ENCODE measurements at places on chromosomes 2 and 18. TPM values are rescaled to one million over a fixed set of nuclear protein-coding genes. Genes with fewer than 3 reads are reported as not detected.

GRCh38 chr2:126882736-126883665 lies 15.7 kb upstream of the TEX51 start:
- no peak for DNase-seq

DNA sequence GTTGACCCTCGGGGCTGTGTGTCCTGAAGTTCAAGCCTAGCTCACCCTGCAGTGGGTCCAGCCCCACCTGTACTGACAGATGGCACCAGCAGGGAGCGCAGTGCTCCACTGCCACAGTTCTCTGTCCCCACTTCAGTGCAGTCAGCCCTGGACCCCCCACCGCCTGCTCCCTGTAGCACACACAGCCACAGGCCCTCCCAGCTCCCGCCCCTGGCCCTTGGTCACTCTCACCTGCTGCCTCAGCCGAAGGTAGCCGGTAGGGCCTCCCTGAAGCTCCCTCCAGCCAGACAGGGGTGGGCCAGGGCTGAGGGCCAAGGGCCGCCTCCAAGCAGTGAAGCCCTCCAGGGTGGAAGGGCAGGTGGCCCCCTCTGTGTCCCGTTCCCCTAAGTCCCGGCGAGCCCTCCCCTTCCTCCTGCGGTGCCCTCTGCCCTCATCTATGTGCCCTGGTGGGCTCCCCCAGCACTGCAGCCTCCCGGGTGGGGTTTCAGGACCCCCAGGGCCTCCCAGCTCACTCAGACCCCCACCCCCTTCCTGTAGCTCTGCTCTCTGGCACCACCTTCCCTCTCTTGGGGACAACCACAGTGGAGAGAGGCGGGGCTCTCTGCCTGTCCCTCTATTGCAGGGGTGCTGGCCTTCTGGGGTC lies 10.8 kb upstream of the ALPP start:
- no peak for DNase-seq

DNA sequence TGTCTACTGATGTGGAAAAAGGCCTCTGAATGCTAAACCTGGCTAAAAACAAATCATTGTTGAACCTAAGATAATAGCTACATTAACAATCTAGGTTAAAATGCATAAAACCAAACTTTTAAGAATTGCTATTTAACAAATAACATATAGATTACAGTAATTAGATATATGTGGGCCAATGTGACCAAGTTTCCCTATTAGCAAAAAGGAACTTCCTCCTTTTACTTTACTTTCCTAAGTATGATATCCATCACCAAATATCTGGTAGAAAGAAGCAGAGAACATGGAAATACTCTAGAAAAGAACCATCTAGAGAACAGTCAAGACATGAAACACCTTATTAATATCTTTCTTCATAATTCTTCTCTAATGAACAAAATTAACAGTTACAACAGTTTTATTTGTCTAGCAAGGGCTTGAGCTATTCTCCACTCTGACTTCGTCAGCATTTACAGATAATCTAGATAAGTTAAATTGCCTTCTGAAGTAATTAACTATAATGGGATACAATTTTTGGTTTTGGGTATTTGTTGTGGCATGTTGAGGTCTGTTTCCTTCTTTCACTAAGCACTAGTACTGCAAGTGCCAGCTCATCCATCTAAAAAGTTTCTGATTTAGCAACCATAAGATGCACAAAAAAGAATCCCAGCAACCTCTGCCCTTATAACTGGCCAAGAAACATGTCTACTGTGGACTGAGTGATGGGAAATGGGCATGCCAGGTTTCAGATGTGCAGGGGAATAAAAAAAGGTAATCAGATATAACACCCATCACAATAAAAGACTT lies 53.3 kb downstream of the MEMO1 start:
- no peak for DNase-seq

DNA sequence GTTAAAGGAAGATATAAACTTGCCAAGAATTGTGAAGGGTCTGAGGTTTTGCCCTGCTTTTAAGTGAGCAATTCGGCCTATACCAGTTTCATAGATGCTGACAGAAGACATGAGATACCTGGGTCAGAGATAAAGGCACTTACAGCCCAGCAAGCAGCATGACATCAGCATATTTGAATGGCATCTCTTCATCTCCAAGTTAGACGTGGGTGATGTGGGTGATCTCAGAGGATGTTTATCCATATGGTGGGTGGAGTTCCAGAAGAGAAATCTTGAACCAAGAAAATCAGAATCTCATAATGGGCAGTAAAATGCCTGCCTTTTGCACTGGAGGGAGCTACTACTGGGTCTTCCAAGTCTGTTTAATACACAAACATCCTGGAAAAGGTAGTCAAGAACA lies 44.7 kb downstream of the GYPC start:
- DNase-seq, result peak; percentile 20

DNA sequence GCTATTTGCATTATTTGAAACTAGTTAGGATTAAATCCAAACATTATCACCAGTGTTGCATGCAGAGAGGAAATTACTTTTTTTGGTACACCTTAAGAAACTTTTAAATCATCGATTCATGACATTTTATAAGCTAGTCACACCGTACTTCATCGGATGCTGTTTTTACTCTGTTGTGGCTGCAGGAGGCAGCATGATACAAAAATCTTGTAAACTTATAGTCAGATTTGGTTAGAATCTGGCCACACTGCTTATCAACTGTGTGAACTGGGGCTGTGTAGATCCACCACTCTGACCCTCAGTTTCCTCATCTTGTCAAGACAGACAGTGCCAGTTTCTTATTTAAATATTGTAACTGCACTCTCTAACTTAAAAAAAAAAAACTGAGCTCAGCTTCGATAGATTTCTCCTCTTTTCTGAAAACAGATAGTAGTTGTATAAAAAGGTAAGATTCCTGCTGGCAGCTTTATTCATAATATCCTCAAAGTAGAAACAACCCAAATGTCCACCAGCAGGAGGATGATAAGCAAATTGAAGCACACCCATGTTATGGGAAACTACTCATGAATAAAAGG lies 77.8 kb downstream of the RAPGEF4 start:
- peak; percentile 36 for DNase-seq

DNA sequence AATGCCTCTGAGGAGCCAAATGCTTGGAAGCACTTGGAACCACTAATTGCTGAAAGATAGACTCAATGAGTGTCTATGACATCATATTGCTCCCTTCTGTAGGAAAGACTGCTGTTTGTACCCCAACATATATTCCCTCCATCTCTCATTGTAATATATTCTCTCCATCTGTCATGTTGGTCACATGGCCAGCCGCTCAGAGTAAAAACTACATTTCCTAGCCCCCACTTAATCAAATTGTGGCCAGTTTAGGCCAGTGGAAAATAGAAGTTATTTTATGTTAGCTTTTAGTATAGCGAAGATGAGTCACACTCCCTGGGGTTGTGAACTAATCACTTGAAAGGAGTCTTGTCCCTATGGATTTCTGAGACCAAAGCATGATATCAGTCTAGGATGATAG lies 160.2 kb downstream of the HNMT start:
- no peak for DNase-seq

DNA sequence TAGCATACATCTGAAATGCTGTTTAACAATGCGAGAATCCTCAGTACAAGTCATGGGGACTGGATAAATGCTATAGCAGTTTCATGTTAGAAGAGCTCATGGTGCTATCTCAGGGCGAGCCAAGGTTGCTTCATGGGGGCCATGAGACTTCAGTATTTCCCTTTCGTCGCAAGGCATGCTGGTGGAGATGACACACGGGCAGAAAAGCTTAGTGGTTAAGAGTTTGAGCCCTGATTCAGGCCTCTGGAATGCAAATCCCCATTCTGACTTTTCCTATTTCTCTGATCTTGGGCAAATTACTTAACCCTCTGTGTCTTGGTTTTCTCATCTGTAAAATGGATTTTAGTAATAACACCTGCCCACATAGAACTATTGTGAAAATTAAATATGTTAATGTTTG lies 57.4 kb upstream of the EPHA4 start:
- peak; percentile 91 for DNase-seq

- no peak for DNase-seq
Observed at GRCh38 chr2:161825429-161825828, 201.2 kb downstream of the SLC4A10 start.

Gene TXNDC2
- total RNA-seq, result not detected

Gene PKDCC
- 9.9 TPM for total RNA-seq

Gene MALL
- 42.1 TPM for total RNA-seq

Gene MOCOS
- total RNA-seq, result 26.2 TPM

Gene TMEM247
- total RNA-seq, result not detected

Gene FOXI3
- total RNA-seq, result not detected

Data from GM23248 (cell line).